ENCODE measurements at places on chromosomes 2 and 18. TPM values are rescaled to one million over a fixed set of nuclear protein-coding genes. Genes with fewer than 3 reads are reported as not detected.

DNA sequence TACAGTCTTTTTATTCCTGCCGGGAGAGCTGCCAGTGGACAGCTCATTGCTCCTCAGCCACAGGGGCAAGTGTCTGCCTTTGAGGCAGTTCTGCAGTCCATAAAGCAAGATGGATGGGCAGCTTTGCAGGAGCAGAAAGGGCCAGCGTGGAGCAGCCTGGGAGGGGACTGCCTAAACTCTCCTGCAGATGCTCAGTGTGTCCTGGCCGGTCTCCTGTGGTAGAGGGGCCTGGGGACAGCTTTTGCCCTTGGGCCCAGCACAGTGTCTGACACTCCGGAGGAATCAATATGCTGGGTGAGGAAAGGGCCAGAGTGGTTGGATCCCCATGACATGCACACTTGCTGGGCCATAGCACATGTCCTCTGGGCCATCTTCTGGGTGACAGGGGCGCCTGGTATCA lies 65.7 kb upstream of the DAPL1 start:
- no peaks in the 10 kb centered on the region for H3K36me3 ChIP-seq
- no peak overlapping the region for H3K27ac ChIP-seq
- no peak for DNase-seq
- H3K4me1 ChIP-seq: no peaks in the 10 kb centered on the region

DNA sequence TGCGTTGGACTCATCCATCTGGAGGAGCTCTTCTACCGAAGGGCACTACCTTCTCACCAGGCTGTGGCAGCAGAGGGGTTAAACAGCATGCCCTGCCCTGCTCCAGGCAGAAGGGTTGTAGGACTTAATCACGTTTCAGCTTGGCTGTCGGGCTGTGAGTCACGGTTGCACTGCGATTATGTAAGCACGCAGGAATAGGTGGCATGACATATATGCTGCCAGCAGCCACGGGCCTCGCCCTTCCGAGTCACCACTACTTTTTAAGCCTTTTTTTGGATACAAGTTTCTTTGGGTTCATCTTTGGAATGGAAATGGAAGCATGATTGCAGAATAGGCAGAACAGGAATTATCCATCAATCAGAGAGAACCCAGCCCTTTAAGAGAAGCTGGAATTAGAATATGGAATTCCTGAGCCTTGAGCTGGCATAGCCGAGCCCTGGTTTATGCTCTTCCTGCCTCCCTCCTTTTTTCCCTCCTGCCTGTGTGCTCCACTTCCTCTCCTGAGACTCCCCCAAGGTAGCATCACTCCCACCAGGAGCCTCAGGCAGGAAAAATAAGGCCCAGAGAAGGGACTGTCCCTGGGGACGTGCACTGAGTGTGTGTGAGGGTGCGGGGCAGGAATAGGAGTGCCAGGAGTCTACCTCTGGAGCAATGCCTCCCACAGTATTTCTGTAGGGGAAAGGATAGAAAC lies 86.8 kb downstream of the SEMA4F start:
- H3K4me3 ChIP-seq: no peak overlapping the region
- H3K27ac ChIP-seq: no peak overlapping the region
- H3K36me3 ChIP-seq: no peaks in the 10 kb centered on the region
- H3K4me1 ChIP-seq: no peaks in the 10 kb centered on the region
- DNase-seq: no peak
- H3K27me3 ChIP-seq: no peaks in the 10 kb centered on the region

DNA sequence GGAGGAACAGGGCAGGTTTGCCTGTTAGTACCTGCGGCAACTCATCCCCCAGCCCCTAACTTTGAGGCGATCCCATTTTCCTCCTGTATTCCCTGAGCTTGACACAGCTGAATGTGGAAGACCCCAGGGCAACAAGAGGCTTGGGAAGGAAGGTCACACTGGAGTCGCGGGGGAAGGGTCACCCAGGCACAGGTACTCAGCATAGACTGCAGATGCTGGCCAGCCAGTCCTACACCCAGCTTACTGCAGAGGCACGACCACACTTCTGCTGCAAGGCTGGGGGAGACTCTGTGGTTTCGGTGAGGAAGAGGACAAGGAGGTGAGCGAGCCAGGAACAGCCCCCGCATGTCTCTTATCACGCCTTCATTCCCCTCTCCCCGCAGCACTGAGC lies 91.5 kb downstream of the MALT1 start:
- no peak overlapping the region for H3K4me3 ChIP-seq
- H3K4me1 ChIP-seq: peaks cover 19% of the 10 kb centered on the region
- H3K27ac ChIP-seq: no peak overlapping the region
- DNase-seq: no peak
- no peaks in the 10 kb centered on the region for H3K36me3 ChIP-seq

DNA sequence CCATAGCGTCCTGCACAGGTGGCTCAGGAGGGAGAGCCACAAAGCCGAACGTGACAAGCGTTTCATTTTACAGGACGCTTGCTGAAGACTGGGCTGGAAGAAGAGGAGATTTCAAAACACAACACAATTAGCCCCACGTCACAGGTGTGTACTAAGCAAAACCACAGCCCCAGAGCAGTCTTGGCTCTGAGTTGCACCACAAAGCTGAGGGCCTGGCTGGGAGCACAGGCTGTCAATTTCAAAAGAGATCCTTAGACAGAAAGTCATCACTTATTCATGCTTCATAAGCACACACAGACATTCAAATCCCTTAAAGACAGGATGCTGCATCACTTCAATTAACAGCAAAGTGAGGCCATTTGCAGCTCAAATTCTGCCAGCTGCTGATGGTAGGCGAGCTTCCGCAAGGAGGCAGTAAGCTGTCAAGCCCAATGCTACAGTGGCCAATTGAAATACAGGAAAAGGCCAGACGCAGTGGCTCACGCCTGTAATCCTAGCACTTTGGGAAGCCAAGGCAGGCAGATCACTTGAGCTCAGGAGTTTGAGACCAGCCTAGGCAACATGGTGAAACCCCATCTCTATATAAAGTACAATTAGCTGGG lies 79.6 kb downstream of the SKA1 start:
- no peaks in the 10 kb centered on the region for H3K27me3 ChIP-seq
- H3K4me1 ChIP-seq: no peaks in the 10 kb centered on the region
- no peak for DNase-seq
- no peaks in the 10 kb centered on the region for H3K36me3 ChIP-seq
- no peak overlapping the region for H3K27ac ChIP-seq

Gene ABCG5
- not detected for total RNA-seq

DNA sequence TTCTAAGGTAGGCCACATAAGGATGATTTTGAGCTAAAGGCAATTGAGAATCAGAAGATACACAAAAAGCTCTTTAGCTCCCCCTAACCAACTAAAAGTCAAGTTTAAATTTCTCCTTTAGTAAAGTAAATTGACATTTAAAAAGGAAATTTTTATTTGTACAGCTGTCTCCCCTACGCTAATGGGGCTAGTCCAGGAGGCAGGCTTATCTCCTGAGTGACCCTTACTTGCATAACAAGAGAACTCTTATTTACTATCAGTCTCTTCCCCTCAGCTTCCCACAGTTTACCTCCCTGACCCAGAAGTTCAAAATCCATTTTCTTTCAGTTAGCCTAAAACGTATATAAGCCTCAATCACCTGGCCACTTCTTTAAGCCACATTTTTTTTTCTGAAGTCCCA lies 1002.8 kb upstream of the NRXN1 start:
- H3K4me3 ChIP-seq: no peak overlapping the region
- no peaks in the 10 kb centered on the region for H3K27me3 ChIP-seq
- H3K36me3 ChIP-seq: no peaks in the 10 kb centered on the region
- DNase-seq: no peak

Gene DLGAP1
- 0.36 TPM for total RNA-seq

DNA sequence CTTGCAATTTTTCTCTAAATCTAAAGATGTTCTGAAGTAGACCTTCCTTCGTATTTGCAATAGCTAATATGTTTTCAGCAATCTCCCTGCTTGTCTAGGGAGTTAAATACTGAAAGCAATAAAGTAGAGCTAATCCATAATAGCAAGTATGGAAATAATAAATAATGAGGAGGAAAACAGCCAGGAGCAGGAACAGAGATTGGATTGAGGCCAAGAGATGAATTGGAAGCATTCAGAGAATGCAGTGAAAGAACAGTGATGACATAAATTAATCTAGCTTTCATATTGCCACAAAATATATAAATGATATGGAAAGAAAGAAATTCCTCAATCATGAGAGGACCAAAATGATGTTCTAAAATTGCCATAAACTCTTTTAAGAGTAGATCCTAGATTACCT lies 679.7 kb downstream of the METTL4 start:
- DNase-seq: no peak
- no peaks in the 10 kb centered on the region for H3K36me3 ChIP-seq
- H3K27ac ChIP-seq: no peak overlapping the region
- H3K4me1 ChIP-seq: no peaks in the 10 kb centered on the region

DNA sequence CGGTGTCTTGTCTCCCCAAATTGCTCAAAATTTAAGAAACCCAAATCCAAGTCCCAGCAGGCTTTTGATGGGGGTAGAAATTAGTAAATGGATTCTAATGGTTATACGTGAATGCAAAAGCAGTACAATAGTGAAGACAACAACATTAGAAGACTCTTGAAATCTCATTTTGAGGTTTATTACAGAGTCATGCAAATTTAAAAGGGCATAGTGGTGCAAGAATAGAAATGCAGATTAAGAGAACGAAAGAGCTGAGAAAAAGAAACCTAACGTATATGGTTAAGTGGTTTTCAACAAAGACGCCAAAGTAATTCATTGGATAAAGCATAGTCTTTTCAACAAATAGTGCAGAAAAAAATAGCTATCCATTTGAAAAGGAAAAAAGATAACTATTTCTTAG lies 33.2 kb upstream of the CXXC1 start:
- no peaks in the 10 kb centered on the region for H3K27me3 ChIP-seq
- H3K4me1 ChIP-seq: no peaks in the 10 kb centered on the region
- H3K27ac ChIP-seq: no peak overlapping the region

GRCh38 chr2:37282746-37283145 lies 41.9 kb downstream of the PRKD3 start:
- H3K4me1 ChIP-seq: no peaks in the 10 kb centered on the region
- H3K27me3 ChIP-seq: no peaks in the 10 kb centered on the region
- H3K27ac ChIP-seq: no peak overlapping the region
- peaks cover 16% of the 10 kb centered on the region for H3K36me3 ChIP-seq
- no peak overlapping the region for H3K4me3 ChIP-seq

DNA sequence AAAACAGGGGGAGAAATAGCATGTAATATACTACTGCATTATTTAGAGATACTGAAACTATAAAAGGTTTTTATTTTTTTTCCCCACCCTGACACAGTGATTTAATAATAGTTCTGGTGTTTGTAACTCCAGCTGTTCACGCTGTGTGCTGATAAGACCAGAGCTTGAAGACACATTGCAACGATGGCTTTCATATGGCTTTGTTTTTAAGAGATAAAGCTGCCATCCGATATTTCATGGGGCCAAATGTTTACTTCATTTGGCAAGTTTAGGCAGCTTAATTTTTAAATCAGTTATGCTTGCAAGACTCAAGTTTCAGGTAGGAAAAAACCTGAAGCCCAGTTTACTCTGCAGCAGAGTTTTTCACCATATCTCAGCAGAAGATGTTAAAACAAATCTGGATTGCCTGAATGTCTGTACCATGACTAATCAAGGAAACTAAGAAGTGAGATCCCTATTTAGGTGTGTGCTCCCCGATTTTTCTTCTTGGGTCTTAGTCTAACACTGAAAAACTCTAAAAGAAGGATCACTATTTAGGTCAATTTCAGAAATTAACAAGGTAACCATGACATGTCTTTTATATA lies 508.6 kb downstream of the PARD3B start:
- H3K4me3 ChIP-seq: no peak overlapping the region
- no peak for DNase-seq
- no peaks in the 10 kb centered on the region for H3K4me1 ChIP-seq
- H3K27ac ChIP-seq: no peak overlapping the region
- H3K27me3 ChIP-seq: no peaks in the 10 kb centered on the region

- no peak overlapping the region for H3K27ac ChIP-seq
- H3K27me3 ChIP-seq: peaks cover 28% of the 10 kb centered on the region
- H3K4me1 ChIP-seq: no peaks in the 10 kb centered on the region
- H3K36me3 ChIP-seq: no peaks in the 10 kb centered on the region
- H3K4me3 ChIP-seq: no peak overlapping the region
Observed at GRCh38 chr2:176565641-176566323, 296.5 kb downstream of the MTX2 start.

Gene DSC2
- total RNA-seq: not detected

DNA sequence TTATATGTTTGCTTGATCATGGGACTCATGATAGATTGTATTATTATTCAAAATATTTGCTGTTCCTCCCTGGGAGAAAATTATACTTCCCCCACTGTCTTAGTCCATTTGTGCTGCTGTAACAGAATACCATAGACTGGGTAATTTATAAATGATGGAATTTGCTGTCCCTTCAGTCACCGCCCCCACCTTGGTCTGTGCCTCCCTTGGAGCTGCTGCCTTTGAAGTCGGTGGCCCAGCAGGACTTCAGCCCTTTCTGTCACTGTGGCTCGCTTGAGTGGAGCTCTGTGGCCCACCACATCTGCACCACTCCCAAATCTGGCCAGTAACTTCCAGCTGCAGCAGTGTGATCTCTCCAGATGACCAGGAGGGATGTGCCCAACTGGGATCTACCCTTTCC lies 200.8 kb downstream of the AGPS start:
- no peak overlapping the region for H3K27ac ChIP-seq
- no peaks in the 10 kb centered on the region for H3K27me3 ChIP-seq
- no peak overlapping the region for H3K4me3 ChIP-seq
- no peaks in the 10 kb centered on the region for H3K4me1 ChIP-seq
- no peak for DNase-seq
- H3K36me3 ChIP-seq: no peaks in the 10 kb centered on the region

- no peak for DNase-seq
- no peaks in the 10 kb centered on the region for H3K4me1 ChIP-seq
- no peaks in the 10 kb centered on the region for H3K36me3 ChIP-seq
- peaks cover 2% of the 10 kb centered on the region for H3K27me3 ChIP-seq
Observed at GRCh38 chr18:47798366-47798765, 132.1 kb downstream of the SMAD2 start.

GRCh38 chr2:126971162-126971480 lies 72.4 kb downstream of the TEX51 start:
- no peak overlapping the region for H3K27ac ChIP-seq
- H3K36me3 ChIP-seq: no peaks in the 10 kb centered on the region
- peaks cover 55% of the 10 kb centered on the region for H3K27me3 ChIP-seq
- H3K4me1 ChIP-seq: peaks cover 14% of the 10 kb centered on the region

DNA sequence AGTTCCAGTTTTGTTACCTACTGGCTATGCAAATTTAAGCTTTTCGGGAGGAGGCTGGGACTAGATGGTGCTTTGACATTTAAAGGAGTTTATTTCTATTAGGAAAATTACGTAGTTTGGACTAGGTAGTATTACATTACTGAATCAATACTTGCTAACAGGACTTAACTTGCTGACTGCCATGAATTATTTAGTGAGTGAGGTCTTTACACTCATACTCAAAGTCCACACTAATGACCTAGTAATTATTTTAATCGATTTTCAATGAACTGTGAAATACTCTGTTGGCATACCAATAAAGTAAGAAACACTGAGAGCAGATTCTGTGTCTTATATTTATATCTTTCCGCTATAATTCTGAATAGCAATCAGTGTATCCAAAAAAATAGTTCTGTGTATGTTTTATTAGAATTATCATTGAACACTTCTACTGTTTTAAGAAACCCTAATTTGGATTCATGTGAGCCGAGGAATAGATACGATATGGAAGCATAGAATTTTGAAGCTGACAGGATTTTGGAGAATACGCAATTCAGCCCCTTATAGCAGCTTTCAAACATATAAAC lies 55.0 kb downstream of the CHST9 start:
- no peak for DNase-seq
- no peaks in the 10 kb centered on the region for H3K4me1 ChIP-seq
- no peak overlapping the region for H3K27ac ChIP-seq
- no peaks in the 10 kb centered on the region for H3K27me3 ChIP-seq
- no peak overlapping the region for H3K4me3 ChIP-seq
- H3K36me3 ChIP-seq: no peaks in the 10 kb centered on the region

- H3K4me1 ChIP-seq: no peaks in the 10 kb centered on the region
- peaks cover 8% of the 10 kb centered on the region for H3K27me3 ChIP-seq
- DNase-seq: no peak
- H3K27ac ChIP-seq: no peak overlapping the region
Observed at GRCh38 chr2:68024450-68024849, 38.4 kb downstream of the C1D start.

Gene PSMA8
- total RNA-seq: not detected

Gene TM4SF20
- not detected for total RNA-seq

Data from CD4-positive, alpha-beta T cell (primary cell).